ENCODE measurements at places on chromosomes 7 and 10. TPM values are rescaled to one million over a fixed set of nuclear protein-coding genes. Genes with fewer than 3 reads are reported as not detected.
A peak's percentile ranks its signal among the peaks of the same experiment; 100 is the strongest.

DNA sequence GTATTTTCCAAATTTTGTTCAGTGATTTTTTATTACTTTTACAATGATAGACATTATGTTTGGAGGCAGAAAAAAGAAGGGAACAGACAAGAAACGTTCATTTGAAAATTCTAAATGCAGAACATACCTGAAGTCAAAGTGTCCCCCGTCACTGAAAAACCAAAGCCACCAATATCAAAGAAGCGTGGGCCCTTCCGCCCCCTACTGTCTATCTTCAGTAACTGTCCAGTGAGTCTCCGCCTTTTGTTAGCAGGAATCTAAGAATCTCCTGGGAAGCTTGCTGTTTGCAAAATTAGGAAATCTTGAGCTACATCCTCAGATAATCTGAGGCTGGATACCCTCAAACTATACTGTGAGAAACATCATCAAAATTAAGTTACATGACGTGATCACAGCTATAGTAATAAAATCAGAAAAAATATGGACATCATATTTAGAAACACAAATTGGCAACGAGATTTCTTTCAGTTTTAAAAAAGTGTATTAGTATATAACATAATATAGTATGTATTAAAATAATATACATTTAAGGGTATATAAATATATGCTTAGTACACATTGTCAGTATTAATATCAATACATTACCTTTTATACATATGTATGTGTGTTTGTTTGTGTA, 169.3 kb upstream of the AKR1E2 start:
- peak; percentile 83 for DNase-seq

The CTAGE6 gene
- not detected for polyA plus RNA-seq

The PLPP4 gene
- 10.8 TPM for polyA plus RNA-seq

The TFR2 gene
- 16.8 TPM for polyA plus RNA-seq

- no peak for DNase-seq
Observed at GRCh38 chr7:70435634-70436033, 696.3 kb upstream of the GALNT17 start.

The PHKG1 gene
- 0.28 TPM for polyA plus RNA-seq

- no peak for DNase-seq
Observed at GRCh38 chr10:128326251-128326650, 200.0 kb upstream of the MKI67 start.

- DNase-seq: no peak
Observed at GRCh38 chr7:48312151-48312550, 140.9 kb downstream of the ABCA13 start.

- DNase-seq: peak; percentile 72
Observed at GRCh38 chr7:4682621-4683042, 537 bp downstream of the FOXK1 start.

The STEAP2 gene
- polyA plus RNA-seq: 3.4 TPM
